ENCODE measurements at places on chromosomes 3 and 15. TPM values are rescaled to one million over a fixed set of nuclear protein-coding genes. Genes with fewer than 3 reads are reported as not detected.

Gene FBXL22
- total RNA-seq, result 0.32 TPM

Gene MGLL
- 59.2 TPM for total RNA-seq

Gene TMIE
- 0.11 TPM for total RNA-seq

Gene SAMD7
- not detected for total RNA-seq

DNA sequence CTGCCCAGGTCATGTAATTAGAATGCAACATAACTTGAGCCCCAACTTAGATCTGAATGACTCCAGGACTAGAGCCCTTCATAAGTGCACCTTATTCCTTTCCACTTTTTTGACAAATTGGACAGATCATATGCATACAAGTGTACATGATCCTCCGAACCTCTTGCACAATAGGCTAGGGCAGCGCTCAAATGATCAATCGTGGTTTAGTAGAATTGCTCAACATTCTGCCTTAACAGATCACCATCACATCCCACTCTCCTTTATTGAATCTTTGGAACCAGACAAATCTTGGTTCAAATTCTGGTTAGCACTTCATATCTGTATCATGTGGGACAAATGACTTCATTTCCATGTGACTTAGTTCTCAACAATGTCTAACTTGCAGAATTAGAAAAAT, 106.8 kb upstream of the CDIN1 start:
- no peaks in the 10 kb centered on the region for H3K27me3 ChIP-seq
- no peak overlapping the region for H3K4me3 ChIP-seq
- no peaks in the 10 kb centered on the region for H3K36me3 ChIP-seq
- no peak overlapping the region for H3K27ac ChIP-seq
- no peak for DNase-seq

DNA sequence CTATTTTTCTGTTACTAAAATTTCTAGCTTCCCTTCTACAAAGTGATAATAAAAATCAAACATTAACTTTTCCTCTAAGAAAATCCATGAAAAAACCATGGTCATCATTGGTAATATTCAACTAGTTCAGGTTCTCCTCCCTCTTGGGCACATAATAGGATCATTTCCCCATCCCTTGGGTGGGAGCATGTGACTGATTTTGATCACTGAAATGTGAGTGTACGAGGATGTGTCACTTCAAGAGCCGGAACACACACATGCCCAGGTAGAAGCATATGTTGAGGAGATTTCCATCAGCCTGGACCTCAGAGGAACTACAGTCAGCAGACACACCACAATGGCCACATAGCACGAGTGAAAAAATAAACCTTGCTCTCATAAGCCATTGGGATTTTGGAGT, 36.1 kb downstream of the AP3S2 start:
- no peaks in the 10 kb centered on the region for H3K27me3 ChIP-seq
- no peaks in the 10 kb centered on the region for H3K4me1 ChIP-seq
- no peak for DNase-seq
- H3K27ac ChIP-seq, result no peak overlapping the region
- H3K4me3 ChIP-seq, result no peak overlapping the region
- peaks cover 19% of the 10 kb centered on the region for H3K36me3 ChIP-seq

DNA sequence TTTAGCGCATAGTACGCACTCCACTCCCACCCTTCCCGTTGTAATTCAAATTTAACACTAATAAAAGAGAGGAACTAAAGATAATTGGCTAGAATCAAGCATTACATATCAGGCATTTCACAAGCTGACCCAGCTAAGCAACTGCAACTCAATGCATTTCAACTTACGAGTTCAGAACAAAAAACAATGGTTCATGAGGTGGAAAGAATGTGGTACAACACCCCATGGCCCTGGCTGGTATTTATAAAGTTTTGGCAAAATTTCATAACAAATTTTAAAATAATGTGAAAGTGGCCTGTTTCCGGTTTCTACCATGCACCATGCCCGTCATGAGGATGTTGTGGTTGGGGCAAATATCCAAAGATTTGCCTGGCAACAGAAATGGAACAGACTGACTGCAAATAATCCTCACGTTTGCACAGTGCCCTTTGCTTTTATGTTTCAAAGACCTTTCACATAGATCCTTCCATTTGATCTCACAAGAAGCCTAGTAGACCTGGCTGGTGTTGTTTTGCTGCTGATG, 455.3 kb upstream of the NR2F2 start:
- H3K27ac ChIP-seq, result peak overlapping the region; percentile 38
- H3K4me1 ChIP-seq, result peaks cover 18% of the 10 kb centered on the region
- no peak overlapping the region for H3K4me3 ChIP-seq
- no peaks in the 10 kb centered on the region for H3K36me3 ChIP-seq
- H3K27me3 ChIP-seq, result no peaks in the 10 kb centered on the region
- peak; percentile 71 for DNase-seq

DNA sequence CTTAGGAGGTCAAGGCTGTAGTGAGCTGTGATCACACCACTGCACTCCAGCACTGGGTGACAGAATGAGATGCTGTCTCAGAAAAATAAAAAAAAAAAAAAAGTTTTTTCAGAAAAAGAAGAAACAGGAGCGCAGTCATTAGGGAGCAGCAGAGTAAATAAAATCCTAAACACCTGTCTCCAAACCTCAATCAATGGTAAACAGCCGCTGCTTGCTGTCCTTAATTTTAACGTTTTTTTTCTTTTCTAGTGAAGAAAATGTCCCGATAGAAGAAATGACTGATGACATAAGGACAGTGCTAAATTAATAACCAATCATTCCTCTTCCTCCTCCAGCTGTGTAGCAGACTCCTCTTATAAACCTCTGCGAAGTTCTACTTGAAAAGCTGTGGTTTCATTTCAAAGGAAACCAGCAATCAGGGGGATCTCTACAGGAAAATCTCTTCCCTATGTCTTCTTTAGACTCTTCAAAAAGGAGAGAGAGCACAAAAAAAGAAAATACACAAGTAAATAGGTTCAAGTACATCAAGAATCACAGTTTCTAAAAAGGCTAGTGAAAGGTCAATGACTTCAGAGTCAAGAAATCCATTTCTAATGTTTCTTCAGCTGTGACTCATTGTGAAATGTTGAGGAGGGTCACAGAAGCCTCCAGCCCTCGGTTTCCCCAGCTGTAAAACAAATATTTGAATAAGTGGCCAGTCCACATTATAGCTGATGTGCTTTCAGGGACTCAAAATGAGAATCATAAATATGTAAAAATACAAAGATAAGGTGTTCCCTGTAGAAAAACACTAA, 127.6 kb downstream of the TMCO5A start:
- H3K4me1 ChIP-seq, result peaks cover 25% of the 10 kb centered on the region
- no peak for DNase-seq
- no peaks in the 10 kb centered on the region for H3K27me3 ChIP-seq
- H3K36me3 ChIP-seq, result no peaks in the 10 kb centered on the region

GRCh38 chr3:13400114-13400673, 19.9 kb downstream of the NUP210 start:
- DNase-seq, result no peak
- no peaks in the 10 kb centered on the region for H3K4me1 ChIP-seq
- H3K36me3 ChIP-seq, result no peaks in the 10 kb centered on the region
- peaks cover 7% of the 10 kb centered on the region for H3K27me3 ChIP-seq
- no peak overlapping the region for H3K4me3 ChIP-seq

GRCh38 chr3:139353920-139354556, 10.2 kb downstream of the MRPS22 start:
- no peaks in the 10 kb centered on the region for H3K27me3 ChIP-seq
- DNase-seq, result peak; percentile 84
- no peak overlapping the region for H3K4me3 ChIP-seq
- peaks cover 85% of the 10 kb centered on the region for H3K36me3 ChIP-seq
- no peaks in the 10 kb centered on the region for H3K4me1 ChIP-seq
- peak overlapping the region; percentile 22 for H3K27ac ChIP-seq

- no peak for DNase-seq
- H3K27ac ChIP-seq, result no peak overlapping the region
- no peaks in the 10 kb centered on the region for H3K36me3 ChIP-seq
- peaks cover 13% of the 10 kb centered on the region for H3K4me1 ChIP-seq
These were observed 19.1 kb upstream of the AKAP13 start for GRCh38 chr15:85361323-85361722.

Data from GM23248 (cell line).